Vagina (tissue), 2 donors: ENCODE measurements at places on chromosomes 2 and 18. TPM values are rescaled to one million over a fixed set of nuclear protein-coding genes. Genes with fewer than 3 reads are reported as not detected.

- DNase-seq = no peak
These were observed 168.9 kb upstream of the EPC2 start for GRCh38 chr2:148475626-148476025.

- no peak for DNase-seq
These were observed 190.1 kb upstream of the SP5 start for GRCh38 chr2:170524828-170525565.

- no peak for DNase-seq
These were observed 762 bp upstream of the SPOPL start for GRCh38 chr2:138500592-138501424.

DNA sequence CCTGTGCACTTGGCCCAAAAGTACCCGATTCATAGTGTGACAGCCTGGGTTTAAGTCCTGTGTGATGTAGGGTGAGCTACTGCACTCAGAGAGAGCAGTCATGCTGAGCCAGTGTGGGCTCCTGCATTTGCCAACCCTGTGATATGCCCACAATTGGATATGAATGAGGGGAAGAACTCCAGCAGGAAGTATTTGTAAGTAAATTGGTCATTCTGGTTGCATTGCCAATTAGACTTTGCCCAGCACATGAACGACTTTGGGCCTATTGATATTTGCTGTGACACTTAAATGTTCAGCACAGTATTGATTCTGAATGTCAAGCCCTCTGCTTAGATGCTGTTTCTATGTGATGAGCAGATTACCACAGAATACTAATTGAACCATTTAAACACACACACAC lies 570.9 kb downstream of the PIK3C3 start:
- no peak for DNase-seq

Gene GPR17
- total RNA-seq = not detected

Gene REG1B
- total RNA-seq = not detected

Gene ALLC
- not detected for total RNA-seq

Gene PDE11A
- 0.25 TPM for total RNA-seq
